ENCODE measurements at places on chromosomes 2 and 18. TPM values are rescaled to one million over a fixed set of nuclear protein-coding genes. Genes with fewer than 3 reads are reported as not detected.
A peak's percentile ranks its signal among the peaks of the same experiment; 100 is the strongest.

The SP100 gene
- total RNA-seq, result 8.3 TPM

DNA sequence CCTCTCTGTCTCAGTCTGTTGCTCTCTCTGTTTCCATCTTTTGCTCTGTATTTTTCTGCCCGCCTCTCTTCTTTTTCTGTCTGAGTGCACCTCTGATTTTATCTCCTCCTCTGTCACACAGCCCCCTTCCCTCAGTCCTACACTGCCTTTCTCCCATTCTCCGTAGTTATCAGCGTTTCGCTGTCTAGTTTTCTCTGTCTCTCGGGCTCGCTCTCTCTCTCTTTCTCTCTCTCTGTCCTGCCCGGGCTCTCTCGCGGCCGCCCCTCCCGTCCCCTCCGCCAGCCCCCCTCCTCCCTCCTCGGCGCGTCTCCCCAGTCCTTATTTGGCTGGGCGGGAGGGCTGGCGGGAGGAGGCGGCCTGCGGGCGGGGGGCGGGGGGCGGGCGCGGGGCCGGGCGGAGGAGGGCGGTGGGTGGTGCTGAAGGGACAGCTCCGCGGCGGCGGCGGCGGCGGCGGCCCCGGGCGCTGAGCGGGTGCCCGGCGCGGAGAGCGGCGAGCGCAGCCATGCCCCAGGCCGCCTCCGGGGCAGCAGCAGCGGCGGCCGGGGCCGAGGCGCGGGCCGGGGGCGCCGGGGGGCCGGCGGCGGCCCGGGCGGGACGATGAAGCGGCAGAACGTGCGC lies at the start of gene KCNK3:
TSS of gene KCNK3 (plus strand) at position 444 of the 618 bp plus-strand sequence. CDS start at position 598, 154 bp downstream.
- peak within 1 kb of the TSS; percentile 17 for H3K4me3 ChIP-seq
- peaks cover 30% of the 10 kb centered on the region for H3K27me3 ChIP-seq
- peaks cover 2% of the 10 kb centered on the region for H3K4me1 ChIP-seq
- H3K36me3 ChIP-seq, result no peaks in the 10 kb centered on the region

The ALPI gene
- not detected for total RNA-seq

DNA sequence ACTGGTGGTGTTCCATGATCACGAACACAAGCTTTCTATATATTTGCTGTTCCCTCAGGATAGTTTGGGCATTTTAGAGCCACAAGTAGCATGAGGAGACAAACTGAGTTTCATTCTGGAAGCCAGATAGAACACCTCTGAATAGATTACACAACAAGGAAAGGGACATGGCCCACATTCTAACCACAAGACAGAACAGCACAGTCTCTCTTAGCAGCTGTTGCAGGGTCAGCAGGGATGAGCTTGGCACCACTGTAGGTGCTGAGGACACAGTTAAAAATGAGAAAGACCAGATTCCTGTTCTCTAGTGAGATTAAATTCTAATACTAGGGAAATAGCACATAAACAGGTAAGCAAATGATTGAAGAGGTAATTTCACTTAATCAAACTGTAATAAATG lies 235.3 kb downstream of the ZNF407 start:
- no peaks in the 10 kb centered on the region for H3K36me3 ChIP-seq
- DNase-seq, result no peak
- H3K27me3 ChIP-seq, result no peaks in the 10 kb centered on the region
- no peak overlapping the region for H3K27ac ChIP-seq
- no peak overlapping the region for H3K4me3 ChIP-seq

DNA sequence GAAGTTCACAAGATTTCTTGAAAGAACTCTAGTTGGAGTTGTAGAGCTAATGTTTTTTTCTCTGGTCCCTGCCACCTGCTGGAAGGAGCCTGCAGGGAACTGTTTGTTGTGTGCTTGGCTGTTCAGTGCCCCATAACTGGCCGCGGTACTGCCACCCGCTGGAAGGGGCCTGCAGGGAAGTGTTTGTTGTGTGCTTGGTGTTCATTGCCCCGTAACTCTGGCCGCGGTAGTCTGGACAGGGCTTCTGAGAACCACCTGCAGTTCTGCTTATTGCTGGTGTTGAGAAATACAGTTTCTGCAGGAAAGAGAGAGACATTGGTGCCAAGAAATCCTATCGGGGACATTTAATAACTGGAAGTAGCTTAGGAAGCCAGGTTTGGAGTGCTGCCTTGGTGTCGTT lies 58.1 kb downstream of the AGAP1 start:
- H3K4me3 ChIP-seq, result no peak overlapping the region
- peaks cover 2% of the 10 kb centered on the region for H3K27me3 ChIP-seq
- peaks cover 6% of the 10 kb centered on the region for H3K4me1 ChIP-seq
- no peaks in the 10 kb centered on the region for H3K36me3 ChIP-seq
- DNase-seq, result peak; percentile 57

DNA sequence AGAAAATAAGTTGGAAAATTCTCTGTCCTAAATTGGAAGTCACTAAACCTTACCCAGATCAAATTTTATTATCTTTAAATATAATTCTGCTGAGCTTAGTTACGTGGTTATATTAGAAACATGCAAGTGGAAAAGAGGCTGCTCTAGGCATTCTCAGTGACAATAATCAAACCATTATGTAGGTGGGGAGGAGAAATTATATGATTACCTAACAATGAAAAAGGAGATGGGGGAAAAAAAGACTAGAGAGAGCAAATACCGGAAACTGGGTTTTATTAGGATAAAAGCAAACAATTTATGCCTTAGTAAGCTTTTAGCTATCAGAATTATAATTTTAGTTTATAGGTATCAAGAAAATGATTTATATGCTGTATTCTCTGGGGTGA lies 53.2 kb downstream of the PHLPP1 start:
- H3K4me3 ChIP-seq, result no peak overlapping the region
- no peak for DNase-seq
- peaks cover 1% of the 10 kb centered on the region for H3K27me3 ChIP-seq
- H3K36me3 ChIP-seq, result peaks cover 1% of the 10 kb centered on the region
- no peak overlapping the region for H3K27ac ChIP-seq

DNA sequence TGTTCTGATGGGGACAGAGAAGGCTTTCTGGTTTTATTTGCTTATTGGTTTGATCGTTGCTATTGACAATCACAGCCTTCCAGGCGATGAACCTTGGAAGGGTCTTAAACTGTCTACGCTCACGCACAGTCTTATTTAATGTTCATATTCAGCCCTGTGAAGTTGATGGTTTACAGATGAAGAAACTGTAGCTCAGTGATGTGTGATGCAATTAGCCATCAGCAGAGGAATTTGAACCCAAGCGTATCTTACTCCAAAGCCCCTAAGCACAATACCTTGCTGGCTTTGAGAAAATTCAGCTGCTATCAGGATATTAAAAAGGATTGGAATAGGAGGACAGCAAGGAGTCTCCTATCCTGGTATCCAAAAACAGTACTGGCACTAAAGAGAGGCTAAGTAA lies 98.3 kb upstream of the STPG4 start:
- no peak for DNase-seq
- peaks cover 9% of the 10 kb centered on the region for H3K4me1 ChIP-seq
- H3K27me3 ChIP-seq, result peaks cover 1% of the 10 kb centered on the region
- H3K4me3 ChIP-seq, result no peak overlapping the region

The BUB1 gene
- total RNA-seq, result 12.5 TPM

The GPR155 gene
- total RNA-seq, result 1.7 TPM

- H3K27me3 ChIP-seq, result no peaks in the 10 kb centered on the region
- peaks cover 4% of the 10 kb centered on the region for H3K36me3 ChIP-seq
- no peaks in the 10 kb centered on the region for H3K4me1 ChIP-seq
- DNase-seq, result no peak
- no peak overlapping the region for H3K27ac ChIP-seq
- no peak overlapping the region for H3K4me3 ChIP-seq
Observed at GRCh38 chr2:8242739-8243138, 439.1 kb upstream of the ID2 start.

- H3K4me3 ChIP-seq, result no peak overlapping the region
- no peak overlapping the region for H3K27ac ChIP-seq
- no peaks in the 10 kb centered on the region for H3K36me3 ChIP-seq
- no peaks in the 10 kb centered on the region for H3K4me1 ChIP-seq
Observed at GRCh38 chr2:233803994-233804393, 25.9 kb downstream of the MROH2A start.

The RESP18 gene
- not detected for total RNA-seq

The ZNF396 gene
- total RNA-seq, result 0.92 TPM

The MOGAT1 gene
- 0.26 TPM for total RNA-seq

DNA sequence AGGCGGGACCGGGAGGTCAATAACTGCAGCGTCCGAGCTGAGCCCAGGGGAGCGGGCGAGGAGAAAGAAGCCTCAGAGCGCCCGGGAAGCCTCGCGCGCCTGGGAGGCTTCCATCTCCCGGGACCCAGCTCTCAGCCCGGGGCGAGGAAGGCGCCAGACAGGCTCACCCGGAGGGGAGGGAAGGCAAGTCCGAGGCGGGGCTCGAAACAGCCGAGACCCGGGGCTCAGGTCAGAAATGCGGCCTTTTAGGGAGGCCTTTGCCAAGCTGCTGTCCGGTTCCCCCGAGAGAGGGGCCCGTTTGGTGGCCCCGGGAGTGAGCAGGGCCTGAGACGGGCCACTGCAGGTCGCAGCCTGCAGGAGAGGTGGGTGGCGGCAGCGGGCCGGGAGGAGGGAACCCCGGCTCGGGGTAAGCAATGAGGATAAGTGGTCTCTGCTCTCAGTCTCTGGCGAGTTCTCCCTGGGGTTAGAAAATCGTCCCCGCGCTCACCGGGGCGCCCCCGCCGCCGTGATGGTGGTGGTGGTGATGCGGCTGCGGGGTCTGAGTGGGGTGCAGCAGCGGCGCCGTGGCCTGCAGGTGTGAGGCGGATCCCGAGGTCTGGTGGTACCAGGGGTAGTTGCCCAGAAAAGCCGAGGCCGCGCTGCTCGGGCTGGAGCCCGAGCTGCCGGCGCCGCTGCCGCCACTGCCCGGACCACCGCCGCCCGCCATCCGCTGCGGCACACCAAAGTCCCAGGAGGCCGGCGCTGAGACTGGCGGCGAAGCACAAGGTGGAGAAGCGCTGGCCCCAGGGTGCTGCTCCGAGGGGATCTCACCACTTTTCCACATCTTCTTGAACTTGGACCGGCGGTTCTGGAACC lies 2.4 kb downstream of the DLX2 start:
- peaks cover 30% of the 10 kb centered on the region for H3K4me1 ChIP-seq
- DNase-seq, result no peak
- no peak overlapping the region for H3K27ac ChIP-seq
- H3K36me3 ChIP-seq, result peaks cover 4% of the 10 kb centered on the region
- H3K27me3 ChIP-seq, result peaks cover 33% of the 10 kb centered on the region
